Fibroblast of the aortic adventitia (primary cell): ENCODE measurements at places on chromosomes 5 and 9. TPM values are rescaled to one million over a fixed set of nuclear protein-coding genes. Genes with fewer than 3 reads are reported as not detected.

The DAP gene
- total RNA-seq = 28.9 and 49.3 TPM in 2 replicates

The SPINK1 gene
- total RNA-seq = not detected in 2 replicates

The SMIM32 gene
- not detected in 2 replicates for total RNA-seq

The RANBP17 gene
- total RNA-seq = 10.6 and 15.2 TPM in 2 replicates

The IPPK gene
- 9.6 and 33.0 TPM in 2 replicates for total RNA-seq

The MLANA gene
- not detected in 2 replicates for total RNA-seq

The SMIM33 gene
- total RNA-seq = not detected in 2 replicates

The ST8SIA4 gene
- total RNA-seq = 0.25 and 0.54 TPM in 2 replicates

The LCN1 gene
- total RNA-seq = not detected in 2 replicates

DNA sequence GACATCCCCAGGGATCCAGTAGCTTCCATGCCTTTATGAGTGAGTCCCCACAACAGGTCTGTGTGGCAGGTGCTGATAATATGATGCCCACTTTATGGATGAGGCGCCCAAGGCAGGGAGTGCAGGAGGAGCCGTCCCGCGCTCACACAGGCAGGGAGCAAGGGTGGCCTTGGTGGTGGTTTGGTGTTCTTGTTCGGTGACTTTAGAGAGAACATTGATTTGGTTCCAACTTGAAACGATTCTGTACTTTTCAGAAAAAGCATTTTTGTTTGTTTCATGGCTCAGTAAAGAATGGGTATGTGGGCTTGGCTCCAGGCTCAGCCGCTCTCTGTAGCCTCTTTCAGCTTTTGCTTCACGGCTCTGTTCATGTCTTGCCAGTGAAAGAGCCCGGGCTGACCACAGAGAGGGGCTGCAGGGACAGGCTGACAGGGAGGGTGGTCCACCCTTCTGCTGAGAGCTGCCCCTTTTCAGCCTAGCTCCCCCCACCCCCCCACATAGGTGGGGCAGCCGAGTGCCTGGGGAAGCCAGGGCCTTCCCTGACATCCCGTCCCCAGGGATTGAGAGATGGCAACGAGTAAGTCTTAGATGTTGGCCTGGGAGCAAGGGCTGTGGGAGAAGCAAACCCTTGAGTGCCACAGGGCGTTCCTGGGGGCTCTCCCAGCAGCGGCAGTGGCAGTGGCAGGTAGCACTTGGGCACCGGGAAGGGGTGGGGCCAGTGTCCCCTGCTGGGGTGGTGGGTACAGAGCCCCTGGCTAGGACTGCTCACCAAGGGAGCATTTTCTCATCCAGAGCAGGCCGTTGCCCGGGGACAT lies 28.0 kb downstream of the NCS1 start:
- no peak for DNase-seq

DNA sequence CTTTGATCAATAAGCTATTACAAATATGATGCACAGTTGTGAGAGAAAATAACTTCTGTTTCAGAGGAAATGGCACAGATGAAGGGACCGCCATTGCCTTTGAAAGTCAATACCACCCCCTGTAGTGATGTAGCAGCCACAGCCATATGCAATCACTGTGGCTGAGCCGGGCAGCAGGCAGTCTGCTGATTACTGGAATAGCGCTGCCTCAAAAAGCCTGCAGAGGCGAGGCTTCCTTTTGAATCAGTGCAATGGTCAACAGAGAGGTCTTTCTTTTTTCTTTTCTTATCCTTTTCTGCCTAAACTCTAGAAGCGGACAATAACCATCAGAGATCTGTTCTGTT lies 265.1 kb upstream of the TAS2R1 start:
- DNase-seq = no peak

GRCh38 chr9:73906671-73907070 lies 590.5 kb upstream of the RORB start:
- no peak for DNase-seq

GRCh38 chr5:6419340-6419852 lies 29.3 kb upstream of the UBE2QL1 start:
- no peak for DNase-seq

- peak; percentile 66 for DNase-seq
These were observed 120.3 kb upstream of the SPATA31C2 start for GRCh38 chr9:88258601-88259000.

DNA sequence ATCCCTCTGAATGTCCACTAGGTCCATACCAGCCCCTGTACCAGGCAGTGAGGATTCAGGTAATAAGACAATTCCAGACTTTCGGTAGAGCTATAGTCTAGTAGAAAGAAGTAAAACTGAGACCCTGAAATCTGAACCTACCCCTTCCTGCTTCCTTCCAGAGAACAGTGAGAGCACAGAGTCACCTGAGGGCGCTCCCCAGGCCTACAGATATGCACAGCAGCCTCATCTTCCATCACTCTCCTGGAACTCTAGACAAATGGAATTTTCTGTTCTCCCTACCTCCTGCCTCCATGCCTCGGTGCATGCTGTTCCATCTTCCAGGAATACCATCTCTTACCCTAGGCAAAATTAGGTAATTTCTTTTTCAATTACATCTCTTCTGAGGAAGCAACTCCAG lies 3.1 kb upstream of the GNA14 start:
- DNase-seq = no peak

GRCh38 chr5:71482132-71482531 lies 26.7 kb downstream of the BDP1 start:
- peak; percentile 55 for DNase-seq

DNA sequence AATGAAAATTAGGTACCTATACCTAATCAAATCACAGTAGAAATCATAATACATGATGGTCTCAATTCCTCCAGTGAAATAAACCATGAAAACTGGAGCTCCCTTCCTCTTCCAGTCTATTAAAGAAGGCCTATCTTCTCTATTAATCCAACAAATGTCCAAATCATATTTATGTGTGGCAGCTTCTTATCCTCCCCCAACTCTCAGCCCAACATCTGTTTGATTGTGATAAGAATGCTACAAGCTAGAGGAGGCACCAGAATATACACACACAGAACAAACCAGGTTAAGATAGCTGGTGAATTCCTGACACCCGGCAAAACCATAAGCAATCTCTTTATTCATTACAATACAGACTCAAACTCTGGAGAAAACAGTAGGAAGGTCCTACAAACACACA lies 110.8 kb downstream of the FBXL17 start:
- no peak for DNase-seq

DNA sequence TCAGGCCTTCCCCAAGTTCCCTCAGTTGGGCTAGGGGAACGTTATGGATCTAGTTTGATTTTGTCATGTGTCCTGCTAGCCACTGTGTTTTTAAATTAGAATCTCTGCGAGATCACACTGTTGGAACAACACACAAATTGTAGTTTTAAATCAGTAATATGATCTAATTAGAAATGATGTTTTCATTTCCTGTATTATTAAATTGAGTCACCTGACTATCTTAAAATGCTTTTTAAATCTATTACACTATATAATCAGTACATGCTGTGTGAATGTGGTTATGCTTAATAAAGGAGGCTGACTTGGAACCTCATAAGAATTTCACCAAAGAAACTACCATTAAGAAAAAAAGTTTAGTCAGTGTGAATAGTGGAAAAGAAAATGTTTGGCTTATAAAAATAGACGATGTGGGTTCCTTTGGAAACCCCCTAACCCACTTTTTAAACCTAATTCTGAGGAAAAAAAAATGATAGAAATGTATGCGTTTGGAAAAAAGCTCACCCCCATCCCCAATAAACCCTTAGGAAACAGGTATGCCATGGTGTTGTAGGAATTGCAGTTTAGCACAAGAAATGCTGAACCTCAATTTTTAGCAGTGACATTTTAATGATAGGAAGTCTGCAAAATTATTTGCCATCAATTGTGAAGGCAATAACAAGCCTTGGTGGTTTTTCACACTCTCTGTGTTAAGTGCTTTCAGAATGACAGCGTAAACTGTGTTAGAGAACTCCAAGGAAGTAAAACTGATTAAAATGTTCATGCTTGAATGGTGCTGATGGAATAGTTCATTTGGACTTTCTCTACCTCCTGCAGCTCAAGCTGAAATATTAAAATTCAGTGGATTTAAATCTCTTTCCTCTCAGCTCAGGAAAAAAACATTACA lies 59.0 kb downstream of the TLE4 start:
- no peak for DNase-seq

DNA sequence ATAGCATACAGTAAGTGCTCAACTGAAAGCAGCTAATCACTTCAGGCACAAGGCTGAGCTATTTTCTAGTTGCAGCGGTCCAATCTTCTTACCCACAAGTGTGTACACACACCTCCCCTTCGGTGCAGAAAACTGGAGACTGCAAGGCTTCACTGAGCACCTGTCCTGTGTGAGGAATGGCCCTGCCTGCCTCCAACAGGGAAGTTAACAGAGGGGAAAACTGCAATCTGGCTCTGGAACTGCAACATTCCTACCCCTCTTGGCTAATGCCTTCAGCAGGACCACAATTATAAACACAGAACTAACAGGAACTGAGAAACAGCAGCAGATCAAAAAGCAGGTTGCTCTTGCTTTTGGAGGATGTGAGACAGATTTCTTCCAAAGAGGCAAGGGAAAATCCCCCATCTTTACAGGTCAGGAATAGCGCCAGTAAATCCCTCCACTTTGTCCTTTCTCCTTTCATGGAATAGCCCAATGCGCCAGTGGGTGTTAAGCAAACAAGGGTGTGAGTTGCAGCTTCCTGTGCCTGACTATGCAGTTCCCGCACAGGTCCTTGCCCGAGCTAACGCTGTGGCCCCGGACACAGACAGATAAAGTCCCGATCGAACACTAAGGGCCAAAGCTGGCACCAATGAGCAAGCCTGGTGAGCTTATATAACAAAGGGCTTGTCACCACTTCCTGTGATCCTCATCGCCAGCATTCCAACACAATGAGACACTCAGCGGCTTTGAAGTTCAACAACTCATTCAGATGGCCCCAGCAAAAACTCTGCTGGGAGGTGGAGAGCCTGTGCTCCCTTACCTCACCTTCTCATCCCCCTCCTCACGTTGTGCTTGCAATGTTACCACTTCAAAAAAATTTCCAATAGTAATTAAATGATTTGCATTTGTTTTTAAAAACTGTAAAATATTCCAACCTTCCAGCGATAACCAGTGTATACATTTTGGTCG lies 21.5 kb downstream of the SHB start:
- DNase-seq = peak; percentile 93

DNA sequence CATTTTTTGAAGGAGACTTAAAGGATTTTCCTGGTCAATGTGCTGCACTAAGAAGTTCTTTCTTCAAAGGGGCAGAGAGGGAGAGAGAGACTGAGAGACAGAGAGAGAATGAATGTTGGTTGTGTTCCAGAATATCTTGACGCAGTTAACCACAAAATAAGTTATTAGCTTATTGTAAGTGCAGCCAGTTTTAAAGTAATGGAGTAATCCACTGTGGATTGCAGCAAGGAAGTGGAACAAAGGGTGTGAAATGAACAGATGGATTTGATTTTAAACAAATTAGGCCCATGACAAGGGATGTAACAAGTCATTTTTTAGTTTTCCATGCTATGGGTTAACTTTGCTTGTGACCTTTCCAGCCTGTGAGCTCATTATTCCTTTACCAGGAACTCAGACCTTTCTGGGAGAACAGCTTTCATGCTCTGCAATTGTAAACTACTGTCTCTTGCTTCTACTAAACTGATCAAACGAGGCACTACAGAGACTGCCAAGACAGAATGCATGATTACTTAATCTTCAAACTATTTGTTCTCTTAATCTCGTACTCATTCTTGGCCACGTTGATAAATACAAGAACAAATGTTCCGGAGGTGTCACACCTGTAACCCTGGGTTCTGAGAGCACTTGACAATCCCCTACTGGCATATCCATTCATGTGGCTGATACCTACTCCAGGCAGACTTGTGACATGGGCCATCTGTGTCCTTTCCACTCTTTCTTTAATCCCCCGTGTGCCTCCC lies 131.1 kb downstream of the TLE1 start:
- DNase-seq = peak; percentile 98

- DNase-seq = no peak
These were observed 32.2 kb downstream of the CEP120 start for GRCh38 chr5:123391009-123391408.

DNA sequence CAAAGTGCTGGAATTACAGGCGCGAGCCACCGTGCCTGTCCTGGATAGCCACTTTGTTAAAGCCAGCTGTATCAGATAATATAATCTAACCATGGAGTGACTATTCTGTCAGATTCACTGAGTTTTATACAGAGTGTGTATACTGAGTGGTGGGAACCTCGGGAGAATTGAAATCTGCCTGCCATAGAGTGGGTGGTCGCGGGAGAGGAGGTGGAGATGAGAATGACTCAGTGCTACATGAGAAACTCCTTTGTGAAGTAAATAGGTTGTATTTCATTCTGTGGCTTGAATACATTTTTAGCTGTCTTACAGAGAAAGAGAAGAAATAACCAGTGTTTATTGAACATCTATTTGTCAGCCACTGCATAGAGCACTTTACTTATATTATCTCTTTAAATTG lies 26.4 kb downstream of the ATP6V0E1 start:
- DNase-seq = peak; percentile 15

DNA sequence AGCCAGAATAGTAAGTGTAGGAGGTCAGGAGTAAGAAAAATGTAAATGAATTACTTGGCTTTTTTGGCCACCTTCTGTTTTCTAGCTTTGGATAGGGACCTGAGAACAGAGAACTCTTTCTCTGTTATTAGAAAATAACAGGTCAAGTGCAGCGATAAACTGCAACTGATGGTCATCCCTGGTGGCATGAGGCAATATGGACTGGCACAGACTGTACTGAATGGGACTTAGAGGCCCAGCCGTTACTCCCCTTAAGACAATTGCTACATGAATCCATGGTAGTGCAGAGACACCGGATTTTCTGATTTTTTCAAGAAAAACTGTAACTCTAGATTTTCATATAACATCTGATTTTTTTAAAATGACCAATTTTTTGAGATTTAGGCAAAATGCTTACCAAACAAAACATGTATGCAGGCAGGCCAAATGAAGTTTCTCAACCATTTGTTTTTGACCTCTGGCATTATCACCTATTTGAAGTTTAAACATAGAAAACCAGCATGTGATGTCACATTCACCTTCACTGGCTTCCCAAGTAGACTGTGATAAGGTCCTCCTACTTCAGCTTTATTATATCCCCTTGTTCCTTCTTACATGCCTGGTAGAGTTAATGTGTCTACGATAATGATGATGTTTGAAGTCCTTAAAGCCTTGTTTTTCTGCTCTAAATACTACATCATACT lies 262.6 kb downstream of the KCTD16 start:
- DNase-seq = no peak

DNA sequence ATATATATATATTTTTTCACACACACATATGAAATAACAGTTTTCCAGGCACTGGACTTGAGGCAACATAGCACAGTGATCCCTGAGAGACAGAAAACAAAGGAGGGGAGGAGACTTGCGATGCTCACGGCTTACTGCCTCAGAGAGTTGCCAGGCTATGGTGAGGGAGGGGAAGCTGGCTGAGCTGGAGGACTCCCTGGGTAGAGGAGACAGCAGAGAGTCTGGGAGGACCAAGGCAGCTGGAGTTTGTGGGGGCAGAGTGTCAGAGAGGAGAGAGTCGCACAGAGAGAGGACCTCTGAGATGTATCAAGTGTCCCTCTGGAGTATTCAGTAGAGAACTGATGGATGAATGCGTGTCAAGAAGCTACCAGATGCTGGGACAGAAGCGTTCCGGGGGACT lies 23.1 kb upstream of the QSOX2 start:
- no peak for DNase-seq

DNA sequence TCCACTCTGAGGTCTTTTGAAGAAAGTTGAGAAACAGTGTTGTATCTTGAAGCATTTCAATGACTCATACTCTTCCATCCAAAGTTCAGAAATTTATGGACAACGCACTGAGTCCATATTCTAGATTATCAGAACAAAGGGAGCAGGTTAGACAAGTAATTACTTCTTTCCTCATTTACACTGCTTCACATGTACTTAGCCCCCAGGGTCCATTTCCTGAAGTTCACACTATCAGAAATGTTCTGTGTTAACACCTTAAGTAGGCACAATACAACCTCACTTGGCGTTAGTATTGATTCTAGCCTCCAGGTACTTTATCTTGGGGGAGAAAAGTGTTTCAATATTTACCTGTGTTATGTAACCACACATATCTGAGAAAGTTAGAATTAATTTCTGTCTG lies 487.9 kb upstream of the DMAC1 start:
- DNase-seq = no peak
